Upper lobe of left lung (tissue), 6 donors: ENCODE measurements at places on chromosomes 3 and 15. TPM values are rescaled to one million over a fixed set of nuclear protein-coding genes. Genes with fewer than 3 reads are reported as not detected.
A peak's percentile ranks its signal among the peaks of the same experiment; 100 is the strongest.

DNA sequence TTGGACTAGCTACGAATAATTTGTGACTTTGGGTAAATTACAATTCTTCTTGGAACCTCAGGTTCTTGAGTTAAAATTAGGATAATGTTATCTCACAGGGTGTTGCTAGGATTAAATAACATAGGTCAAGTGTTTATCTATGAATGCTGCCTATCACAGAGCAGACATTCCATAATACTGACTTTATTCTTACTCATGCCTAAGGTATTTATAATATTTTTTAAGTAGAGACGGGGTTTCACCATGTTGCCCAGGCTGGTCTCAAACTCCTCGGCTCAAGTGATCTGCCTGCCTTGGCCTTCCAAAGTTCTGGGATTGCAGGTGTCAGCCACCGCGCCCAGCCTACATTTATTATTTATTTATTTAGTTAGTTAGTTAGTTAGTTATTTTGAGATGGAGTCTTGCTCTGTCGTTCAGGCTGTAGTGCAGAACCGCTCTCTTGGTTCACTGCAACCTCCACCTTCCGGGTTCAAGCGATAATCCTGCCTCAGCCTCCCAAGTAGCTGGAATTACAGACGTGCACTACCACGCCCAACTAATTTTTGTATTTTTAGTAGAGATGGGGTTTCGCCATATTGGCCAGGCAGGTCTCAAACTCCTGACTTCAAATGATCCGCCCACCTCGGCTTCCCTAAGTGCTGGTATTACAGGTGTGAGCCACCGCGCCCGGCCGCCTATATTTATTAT lies 741 bp upstream of the ZNF106 start:
- no peak for DNase-seq

- DNase-seq: no peak
Measured at GRCh38 chr3:175977968-175978752, 1119.0 kb downstream of the NAALADL2 start.

GRCh38 chr3:134752761-134753461 lies 42.1 kb upstream of the EPHB1 start:
- no peak for DNase-seq

DNA sequence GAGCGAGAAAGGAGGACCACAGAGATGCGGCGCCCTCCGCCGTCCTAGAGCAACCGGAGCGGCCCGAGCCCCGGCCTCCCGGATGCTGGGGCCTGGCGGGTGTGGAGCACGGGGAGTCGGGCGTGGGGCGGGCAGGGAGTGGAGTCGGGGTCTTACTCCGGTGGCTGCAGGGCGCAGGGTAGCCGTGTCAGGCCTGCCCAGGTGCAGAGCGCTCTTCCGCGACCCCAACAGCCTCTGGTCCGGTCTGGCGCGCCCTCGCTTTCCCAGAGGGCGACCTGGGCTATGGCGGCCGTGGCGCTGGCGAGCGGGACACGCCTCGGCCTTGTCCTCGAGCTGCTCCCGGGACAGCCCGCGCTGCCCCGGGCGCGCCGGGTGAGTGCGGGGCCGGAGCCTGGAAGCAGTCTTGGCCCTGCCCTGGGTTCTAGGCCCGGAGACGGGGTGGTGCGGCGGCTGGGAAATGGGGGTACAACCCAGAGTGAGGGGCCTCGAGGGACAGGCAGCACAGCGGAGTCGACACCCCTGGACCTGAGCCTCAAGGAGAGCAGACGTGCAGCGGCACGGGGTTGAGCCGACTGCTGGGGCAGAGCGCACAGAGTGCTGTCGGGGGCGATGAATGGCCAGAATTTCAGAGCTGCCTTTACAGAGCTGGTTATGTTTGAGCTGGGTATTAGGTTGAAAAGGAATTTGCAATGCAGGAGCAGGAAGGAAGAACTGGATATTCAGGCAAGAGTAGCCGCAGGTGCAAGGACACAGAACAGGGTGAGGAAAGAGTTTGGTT lies at the start of gene ZNF662:
TSS of gene ZNF662 (plus strand) at position 73 of the 778 bp plus-strand sequence. CDS start 1,973 bp downstream, outside the sequence.
- DNase-seq: peak; percentile 35

DNA sequence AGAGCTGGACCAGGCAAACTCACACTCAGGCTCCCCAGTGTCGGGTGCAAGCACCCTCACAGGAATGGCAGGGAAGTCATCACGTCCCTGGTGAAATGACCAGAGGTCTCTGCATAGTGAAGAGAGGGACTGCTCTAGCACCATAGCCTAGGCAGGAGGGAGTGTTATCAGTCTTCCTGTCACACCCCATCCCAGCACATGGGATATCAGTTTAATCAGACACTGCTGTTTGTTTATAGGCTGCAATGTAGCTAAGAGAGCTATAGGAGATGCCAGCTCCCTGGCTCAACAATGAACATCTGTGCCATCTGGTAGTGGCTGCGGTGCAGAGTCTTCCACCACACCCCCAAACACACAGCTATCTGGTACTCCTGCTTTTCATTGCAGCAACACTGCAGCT lies 776.6 kb downstream of the ZNF385D start:
- DNase-seq: no peak

DNA sequence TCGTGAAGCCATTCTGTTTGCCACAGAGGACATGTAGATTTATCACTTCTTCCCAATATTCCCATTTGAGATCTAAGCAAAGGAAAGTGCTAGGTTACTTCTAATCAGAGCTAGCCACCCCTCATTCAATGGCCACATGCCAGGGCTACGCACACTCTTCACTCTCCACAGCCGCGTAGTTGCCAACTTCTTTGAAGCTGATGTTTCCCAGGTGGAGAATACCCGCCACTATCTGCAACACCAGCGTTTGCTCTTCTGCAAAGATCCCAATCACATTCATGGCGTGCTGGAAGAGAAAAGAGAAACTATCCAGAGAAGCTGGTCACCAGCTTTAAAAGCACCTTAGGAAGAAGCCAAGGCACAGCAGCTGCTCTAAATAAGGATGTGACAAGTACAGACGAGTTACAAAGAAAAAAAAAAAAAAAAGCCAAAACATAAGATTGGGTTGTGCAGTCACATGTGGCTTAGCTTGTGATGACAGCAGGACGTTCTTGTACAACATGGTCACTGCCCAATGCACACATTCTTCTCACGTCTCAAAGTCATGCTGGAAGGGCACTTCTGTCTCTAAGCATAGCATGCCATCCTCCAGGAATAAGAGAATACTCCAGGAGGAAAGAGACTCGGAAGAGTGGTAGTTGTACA lies 16.4 kb downstream of the LDHAL6B start:
- no peak for DNase-seq

DNA sequence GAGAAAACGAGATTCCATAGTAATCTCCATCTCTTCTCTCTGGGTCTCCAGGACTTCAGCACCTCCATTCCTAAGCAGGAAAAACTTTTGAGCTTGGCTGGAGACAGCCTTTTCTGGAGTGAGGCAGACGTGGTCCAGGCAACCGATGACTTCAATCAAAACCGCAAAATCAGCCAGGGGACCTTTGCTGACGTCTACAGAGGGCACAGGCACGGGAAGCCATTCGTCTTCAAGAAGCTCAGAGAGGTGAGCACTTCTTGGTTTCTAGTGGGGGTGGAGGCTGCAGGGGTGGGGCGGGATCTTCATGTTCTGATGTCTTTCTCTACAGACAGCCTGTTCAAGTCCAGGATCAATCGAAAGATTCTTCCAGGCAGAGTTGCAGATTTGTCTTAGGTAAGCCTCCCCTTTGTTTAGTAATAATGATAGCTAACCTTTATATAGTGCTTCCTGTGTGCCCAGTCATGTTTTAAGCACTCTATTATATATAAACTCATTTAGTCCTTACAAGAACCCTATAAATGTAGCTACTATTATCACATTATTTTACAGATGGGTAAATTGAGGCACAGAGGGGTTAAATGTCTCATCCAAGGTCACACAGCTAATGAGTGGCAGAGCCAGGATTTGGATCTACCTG lies 35.0 kb upstream of the TATDN2 start:
- no peak for DNase-seq

- DNase-seq: peak; percentile 95
Measured at GRCh38 chr3:195895861-195896360, 12.4 kb downstream of the TNK2 start.

DNA sequence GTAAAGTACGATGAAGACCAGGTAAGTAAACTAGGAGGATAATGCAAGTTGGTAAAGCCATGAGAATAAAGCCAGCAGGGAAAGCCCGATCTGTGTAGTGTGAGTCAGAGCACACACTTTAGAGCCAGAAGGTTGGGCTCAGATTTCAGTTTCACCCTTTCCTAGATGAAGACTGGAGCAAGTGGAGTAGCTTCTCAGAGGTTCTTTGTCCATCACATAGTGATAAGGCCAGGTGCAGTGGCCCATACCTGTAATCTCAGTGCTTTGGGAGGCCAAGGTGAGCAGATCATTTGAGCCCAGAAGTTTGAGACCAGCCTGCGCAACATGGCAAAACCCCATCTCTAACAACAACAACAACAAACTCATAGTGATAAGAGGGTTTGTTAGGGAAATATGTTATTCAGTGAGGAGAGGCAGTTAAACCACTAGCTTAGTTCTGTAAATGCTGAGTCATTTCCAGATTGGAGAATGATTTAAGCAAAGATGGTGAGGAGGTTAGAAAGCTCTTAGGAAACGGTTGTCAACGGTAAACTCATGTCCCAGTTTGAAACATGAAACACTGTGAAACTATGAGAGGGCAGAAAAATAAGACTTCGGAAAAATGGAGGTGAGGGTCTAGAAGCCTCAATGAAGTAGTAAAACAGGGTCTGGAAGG lies 39.0 kb downstream of the IL12A start:
- no peak for DNase-seq

- DNase-seq: no peak
Measured at GRCh38 chr3:78046566-78046965, 1006.7 kb downstream of the ROBO2 start.

DNA sequence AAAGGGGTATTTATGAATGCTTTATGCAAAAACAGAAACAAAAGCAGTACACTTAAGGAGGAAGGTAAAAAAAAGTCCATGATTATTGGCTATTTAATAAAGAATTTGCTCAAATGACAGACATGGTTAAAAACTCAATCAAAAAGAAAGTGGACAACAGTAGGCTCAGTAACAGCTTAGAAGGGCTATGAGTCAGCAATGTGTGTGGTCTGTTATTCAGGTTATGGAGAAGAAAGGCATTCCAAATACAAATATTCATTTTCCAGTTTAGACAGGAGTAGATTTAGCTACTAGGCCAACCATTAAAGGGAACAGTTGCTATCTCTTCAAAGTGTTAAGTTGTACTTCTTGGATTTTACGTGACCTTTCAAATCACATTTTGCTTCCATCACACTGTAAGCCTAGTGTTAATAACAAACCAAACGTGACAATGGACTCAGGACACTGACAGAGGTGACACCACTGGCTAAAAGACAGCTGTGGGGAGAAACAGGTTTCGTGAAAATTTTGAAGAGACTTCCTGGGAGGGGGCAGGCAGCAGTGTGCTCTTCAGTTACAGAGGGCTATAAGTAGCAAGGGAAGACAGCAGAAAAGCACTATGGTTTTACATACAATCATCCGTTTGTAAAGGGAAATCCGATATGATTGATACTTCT lies 41.7 kb upstream of the MYO5C start:
- no peak for DNase-seq

DNA sequence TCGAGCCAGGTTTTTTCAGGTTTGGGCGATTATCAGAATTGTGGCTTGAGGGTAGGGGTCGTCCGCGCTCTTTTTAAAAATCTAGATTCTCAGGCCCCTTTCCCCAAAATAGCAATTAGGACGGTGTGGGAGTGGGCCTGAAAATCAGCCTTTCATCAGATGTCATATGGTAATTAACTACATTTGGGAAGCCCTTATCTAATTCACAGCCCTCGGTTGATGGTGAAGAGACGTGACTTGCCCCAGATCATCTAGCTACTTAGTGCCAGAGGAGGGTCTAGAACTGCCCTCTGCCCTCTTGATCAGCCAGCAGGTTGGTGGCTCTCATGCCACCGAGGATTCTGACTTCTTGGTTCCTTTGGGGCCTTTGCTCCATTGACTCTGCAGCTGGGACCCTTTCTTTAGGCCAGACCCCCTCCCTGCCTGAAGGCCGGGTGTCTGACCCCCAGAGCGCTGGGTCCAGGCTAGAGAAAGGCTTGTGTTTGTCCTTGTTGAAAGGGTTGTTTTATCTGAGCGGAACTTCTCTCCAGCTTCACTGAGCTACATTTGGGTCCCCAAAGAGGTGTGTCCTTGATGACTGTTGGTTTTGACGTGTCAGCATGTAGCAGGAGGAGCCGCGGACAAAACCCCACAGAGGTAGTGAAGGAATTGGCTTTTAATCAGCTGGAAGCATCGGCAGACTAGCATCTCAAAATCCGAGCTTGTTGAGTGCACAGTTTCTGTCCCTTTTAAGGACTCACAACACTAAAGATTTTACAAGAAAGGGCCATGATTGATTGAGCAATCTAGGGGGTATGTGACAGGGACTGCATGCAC lies 857 bp downstream of the AEN start:
- no peak for DNase-seq

DNA sequence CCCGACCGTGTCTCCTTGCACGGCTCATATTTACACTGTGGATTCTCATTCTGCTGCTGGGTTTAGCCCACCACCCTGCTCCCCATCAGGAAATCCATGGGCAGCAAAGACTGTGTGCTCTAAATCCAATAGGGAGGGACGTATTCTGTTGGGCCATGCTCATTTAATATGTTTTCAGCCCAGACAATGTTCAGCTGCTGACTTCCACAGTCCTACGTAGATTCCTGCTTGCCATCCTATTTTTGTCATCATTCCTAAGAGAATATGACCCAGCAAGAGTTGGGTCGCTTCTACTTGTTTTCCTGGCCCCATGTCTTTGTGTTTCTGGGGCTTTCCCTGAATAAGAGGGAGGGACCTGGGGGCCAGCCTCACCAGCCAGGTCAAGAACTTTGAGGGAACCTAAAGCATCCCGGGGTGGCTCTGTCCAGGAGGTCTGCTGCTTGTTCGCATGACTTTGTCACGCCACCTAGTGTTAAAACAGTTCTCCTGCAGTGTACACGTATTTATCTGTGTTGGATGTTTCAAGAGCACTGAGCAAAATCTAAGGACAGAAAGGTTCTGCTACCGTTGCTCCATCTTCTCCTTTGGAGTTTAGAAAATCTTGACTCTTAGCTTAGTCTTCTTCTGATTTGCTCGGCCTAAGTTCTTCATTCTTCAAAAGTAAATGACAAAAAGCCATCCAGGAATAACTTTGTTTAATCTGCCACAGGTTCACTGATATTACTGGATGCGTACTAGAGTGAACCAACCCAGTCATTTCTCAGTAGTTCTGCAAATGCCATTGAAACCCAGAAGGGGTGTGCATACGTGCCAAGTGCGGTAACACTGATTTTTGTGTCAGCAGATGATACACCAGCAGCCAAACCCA lies 79.8 kb upstream of the NR2E3 start:
- peak; percentile 30 for DNase-seq

- DNase-seq: no peak
Measured at GRCh38 chr3:176954517-176954916, 242.8 kb downstream of the TBL1XR1 start.

GRCh38 chr3:38522002-38522401 lies 25.9 kb downstream of the EXOG start:
- DNase-seq: no peak

DNA sequence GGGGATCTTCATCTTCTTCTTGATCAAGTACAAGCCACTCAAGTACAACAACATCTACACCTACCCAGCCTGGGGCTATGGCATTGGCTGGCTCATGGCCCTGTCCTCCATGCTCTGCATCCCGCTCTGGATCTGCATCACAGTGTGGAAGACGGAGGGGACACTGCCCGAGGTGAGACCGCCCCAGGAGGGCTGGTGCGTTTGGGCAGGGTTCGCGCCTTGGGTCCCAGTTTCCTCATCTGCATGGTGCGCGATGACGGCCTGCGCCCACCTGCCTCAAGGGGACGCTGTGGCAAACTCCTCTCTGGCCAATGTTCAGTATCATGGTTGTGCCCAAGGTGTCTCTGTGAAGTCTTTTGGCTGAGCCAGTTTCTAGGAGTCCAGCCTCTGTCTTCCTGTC lies 57.5 kb upstream of the SLC6A1 start:
- no peak for DNase-seq

Gene BUB1B
- total RNA-seq: 2.7 TPM

Gene PLCB2
- 31.2 TPM for total RNA-seq

Gene CLEC3B
- total RNA-seq: 29.0 TPM

Gene TNFAIP8L3
- total RNA-seq: 4.2 TPM
